ENCODE measurements at places on chromosomes 11 and 22.
A peak's percentile ranks its signal among the peaks of the same experiment; 100 is the strongest.

- DNase-seq, result peak; percentile 75
Observed at GRCh38 chr11:6419009-6419631, at the start of gene APBB1. Gene APBB1, minus strand, starts transcription at chr11:6419094. Its CDS starts 7,747 bp downstream, at chr11:6411347.

- no peak for DNase-seq
Observed at GRCh38 chr11:6991227-6991626, 28.9 kb downstream of the ZNF214 start.

DNA sequence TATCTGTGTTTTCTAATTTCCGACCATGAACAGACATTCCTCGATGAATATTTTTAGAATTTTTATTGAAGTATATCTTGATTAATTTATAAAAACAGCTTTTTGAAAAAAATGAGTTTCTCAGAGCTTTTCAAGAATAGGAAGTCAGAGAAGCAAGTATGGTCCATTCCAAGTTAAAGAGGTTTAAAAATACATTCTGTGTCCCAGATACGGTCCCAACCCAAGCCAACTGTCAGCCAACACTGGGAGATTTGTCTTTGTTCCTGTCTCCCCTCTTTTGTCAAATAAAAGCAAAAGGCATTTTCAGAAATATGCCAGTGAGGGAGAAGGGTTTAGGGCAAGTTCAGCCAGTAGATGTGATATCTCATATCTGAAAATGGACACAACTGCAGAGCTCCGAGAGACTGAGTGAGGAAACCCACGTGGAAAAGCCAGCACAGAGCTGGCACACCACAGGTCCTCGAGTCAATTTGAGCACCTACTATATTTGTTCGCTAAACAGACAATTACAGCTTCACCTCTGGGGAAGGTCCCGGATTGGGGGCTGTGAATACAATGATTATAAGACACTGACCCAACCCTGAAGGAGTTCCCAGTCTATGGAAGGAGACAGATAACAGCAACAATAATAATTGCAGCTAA lies 59.8 kb downstream of the C11orf91 start:
- DNase-seq, result no peak

- DNase-seq, result no peak
Observed at GRCh38 chr11:2944530-2944929, 15.3 kb upstream of the PHLDA2 start.

GRCh38 chr11:409600-410483 lies 5.0 kb downstream of the SIGIRR start:
- DNase-seq, result no peak

- no peak for DNase-seq
Observed at GRCh38 chr22:41367039-41367679, 14.6 kb upstream of the TEF start.

- no peak for DNase-seq
Observed at GRCh38 chr22:39471381-39472141, 14.7 kb downstream of the MGAT3 start.

DNA sequence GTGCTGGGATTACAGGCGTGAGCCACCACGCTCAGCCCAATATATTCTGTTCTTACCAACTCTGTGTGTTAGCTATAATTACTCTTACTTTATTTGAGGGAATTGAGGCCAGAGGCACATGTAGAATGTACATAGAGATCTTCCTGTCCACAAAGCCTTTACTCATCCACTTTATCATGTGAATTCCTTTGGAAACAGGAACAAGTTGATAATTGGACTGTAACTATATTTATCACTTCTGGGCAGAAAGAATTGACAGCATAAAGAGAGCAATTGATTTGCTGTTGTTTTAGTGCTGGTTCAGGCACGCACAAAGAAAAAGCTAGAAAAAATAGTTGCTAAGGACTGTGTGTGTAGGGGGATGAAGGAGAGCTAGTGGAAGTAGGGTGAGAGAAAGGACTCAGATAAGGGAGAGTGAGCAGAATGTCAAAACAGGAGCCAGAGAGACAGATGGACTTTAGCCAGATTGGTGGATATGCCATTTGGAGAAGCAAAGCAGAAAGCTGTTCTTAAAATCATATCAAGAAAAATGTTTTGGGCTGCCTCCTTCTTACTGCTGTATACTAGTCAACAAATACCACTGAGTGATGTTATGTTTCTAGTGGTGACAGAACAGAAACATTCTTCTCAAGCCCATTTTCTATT lies 929.8 kb upstream of the CNTN5 start:
- no peak for DNase-seq

DNA sequence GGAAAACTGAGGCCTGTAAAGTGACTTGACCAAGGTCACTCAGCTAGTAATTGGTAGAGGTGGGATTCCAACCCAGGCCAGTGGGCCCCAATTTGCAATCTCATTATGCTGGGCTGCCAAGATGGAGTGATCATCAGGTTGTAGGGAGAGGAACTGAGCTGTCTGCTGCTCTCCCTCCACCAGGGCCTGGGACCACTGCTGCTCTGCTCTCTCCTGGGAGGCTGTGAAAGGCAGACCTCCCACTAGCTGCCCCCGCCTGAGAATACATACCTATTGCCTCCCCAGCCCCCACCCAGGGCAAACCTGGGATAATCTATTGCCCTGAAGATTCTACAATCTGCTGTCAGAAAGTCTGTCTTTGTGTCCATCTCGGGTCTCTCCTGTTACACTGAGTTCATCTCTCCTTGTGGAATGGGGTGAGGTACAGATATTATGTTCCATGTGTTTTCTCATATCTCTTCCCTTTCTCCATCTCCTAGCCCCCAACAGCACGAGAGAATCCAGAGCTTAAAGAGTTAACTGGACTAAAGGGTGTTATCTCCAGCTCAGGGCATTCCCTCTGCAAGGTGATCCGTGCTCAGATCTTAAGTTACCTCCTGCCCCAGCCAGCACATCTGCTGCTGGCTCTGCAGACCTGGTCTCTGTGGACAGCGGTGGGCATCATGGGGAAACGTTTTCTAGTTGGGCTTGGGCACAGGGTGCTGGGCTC lies 5.6 kb downstream of the NECTIN1 start:
- DNase-seq, result no peak

- no peak for DNase-seq
Observed at GRCh38 chr11:69446108-69446507, 35.4 kb upstream of the LINC01488 start.

GRCh38 chr11:124732230-124732629 lies 7.5 kb upstream of the NRGN start:
- no peak for DNase-seq

DNA sequence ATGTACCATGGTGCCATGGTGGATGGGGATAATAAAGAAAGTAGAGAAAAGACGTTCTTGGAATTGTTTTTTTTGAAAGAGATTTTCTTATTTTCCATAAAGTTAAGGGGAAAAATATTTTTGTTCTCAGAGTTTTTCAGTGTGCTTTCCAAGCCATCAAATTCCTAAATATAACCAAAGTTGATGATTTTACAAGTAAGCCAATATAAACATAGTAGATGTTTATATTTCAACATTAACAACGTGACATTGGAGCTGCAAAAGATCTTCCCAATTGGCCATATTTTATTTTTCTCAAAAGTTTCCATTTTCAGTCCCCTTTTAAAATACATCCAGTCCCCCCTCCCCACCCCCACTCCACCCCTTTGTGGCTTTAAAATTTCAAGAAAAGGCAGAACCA lies 80.9 kb upstream of the PICALM start:
- DNase-seq, result no peak

- DNase-seq, result no peak
Observed at GRCh38 chr11:126153972-126154371, 57.5 kb downstream of the RPUSD4 start.

All from activated CD4-positive, alpha-beta T cell treated with anti-CD3 and anti-CD28 coated beads, Interleukin-2, Interleukin-6, amounts not matched to agents 100 ng/mL and 50 ng/mL, durations not matched to agents 16 hours and 8 hours (primary cell).